ENCODE measurements at places on chromosomes 2 and 18. TPM values are rescaled to one million over a fixed set of nuclear protein-coding genes. Genes with fewer than 3 reads are reported as not detected.

ADAM23 gene
- 16.4 TPM for total RNA-seq

VWA3B gene
- total RNA-seq = not detected

ALK gene
- 9.6 TPM for total RNA-seq

GRCh38 chr2:28319118-28320008, 73.3 kb upstream of the FOSL2 start:
- no peak overlapping the region for H3K27ac ChIP-seq
- H3K4me3 ChIP-seq = no peak overlapping the region
- peaks cover 2% of the 10 kb centered on the region for H3K4me1 ChIP-seq
- no peaks in the 10 kb centered on the region for H3K36me3 ChIP-seq

- H3K27ac ChIP-seq = no peak overlapping the region
- H3K4me3 ChIP-seq = no peak overlapping the region
- no peak for DNase-seq
These were observed 214.3 kb upstream of the NXPH2 start for GRCh38 chr2:138994502-138994901.

- no peaks in the 10 kb centered on the region for H3K36me3 ChIP-seq
- H3K4me3 ChIP-seq = no peak overlapping the region
- no peaks in the 10 kb centered on the region for H3K27me3 ChIP-seq
- no peak overlapping the region for H3K27ac ChIP-seq
- no peaks in the 10 kb centered on the region for H3K4me1 ChIP-seq
- no peak for DNase-seq
These were observed 2.9 kb upstream of the DSG4 start for GRCh38 chr18:31373641-31374040.

DNA sequence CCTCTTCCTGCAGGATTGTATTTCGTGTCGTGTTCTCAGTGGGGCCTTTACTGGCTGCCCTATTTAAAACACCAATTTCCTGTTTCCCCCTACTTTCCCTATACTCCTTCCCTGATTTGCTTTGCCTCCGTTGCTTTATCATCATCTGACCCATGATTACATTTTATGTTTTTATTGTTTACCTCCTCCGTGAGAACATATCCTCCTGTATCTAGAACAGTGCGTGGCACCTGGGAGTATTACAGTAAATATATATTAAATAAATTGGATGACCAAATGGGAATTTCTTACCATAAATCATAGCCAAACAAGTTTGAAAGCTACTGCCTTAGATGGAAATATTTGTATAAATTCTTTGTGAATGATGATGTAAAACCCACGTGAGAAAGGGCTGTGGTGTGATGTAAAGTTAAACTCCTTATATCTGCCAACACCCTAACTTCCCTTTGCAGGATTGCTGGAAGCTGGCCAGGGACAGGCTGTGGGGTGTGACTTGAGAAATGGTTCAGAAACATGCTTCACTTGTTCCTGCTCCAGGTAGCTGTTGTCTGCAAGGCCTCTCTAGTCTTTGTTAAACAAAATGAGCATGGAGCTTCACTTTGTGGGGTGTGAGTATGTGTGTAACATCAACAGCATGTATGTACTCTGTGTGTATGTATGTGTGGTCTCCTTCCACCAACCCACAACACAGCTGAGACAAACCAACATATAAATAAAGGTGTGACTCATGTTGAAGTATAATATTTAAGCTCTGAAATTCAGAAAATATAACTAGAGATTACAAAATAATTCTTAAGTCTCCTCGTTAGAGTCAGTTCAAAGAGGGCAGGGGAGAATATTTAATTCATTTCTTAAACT, 40.3 kb downstream of the LHCGR start:
- no peak for DNase-seq
- no peaks in the 10 kb centered on the region for H3K4me1 ChIP-seq
- no peak overlapping the region for H3K4me3 ChIP-seq
- H3K36me3 ChIP-seq = no peaks in the 10 kb centered on the region

- H3K27me3 ChIP-seq = no peaks in the 10 kb centered on the region
- H3K36me3 ChIP-seq = no peaks in the 10 kb centered on the region
- no peak overlapping the region for H3K27ac ChIP-seq
- no peak overlapping the region for H3K4me3 ChIP-seq
- DNase-seq = no peak
- H3K4me1 ChIP-seq = no peaks in the 10 kb centered on the region
These were observed 68.3 kb downstream of the PIEZO2 start for GRCh38 chr18:11081009-11081532.

- peaks cover 41% of the 10 kb centered on the region for H3K4me1 ChIP-seq
- H3K4me3 ChIP-seq = no peak overlapping the region
- H3K27ac ChIP-seq = no peak overlapping the region
These were observed 104.7 kb upstream of the NOSTRIN start for GRCh38 chr2:168697668-168698121.

DNA sequence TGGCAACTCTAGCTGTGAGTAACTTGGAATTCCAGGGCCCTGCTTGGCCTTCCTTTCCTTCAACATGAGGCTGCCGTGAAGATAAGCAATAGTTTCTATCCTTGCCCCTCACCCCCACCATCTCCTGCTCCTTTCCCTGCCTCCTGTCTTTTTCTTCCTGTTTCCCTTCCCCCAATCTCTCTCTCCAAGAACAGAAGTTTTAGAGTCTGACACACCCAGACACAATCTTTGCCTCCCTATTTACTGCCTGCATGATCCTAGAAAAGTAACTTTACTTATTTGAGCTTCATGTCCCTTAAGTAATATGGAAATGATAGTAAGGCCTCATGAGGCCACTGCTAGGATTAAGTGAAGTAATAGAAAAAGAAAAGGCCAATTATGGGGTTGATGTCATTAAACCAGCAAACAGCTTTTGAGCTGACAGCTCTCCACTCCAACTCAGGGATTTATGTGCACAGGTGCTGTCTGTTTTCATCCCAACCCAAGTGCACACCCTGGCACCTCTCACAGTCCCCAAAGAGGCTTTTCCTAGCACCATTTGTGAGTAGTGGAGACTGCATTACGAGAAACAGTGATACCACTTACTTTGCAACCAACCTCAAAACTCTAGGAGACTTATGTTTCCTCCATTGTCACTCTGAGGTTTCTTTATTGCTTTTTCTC, 123.7 kb upstream of the SIX3 start:
- no peak overlapping the region for H3K27ac ChIP-seq
- no peak for DNase-seq
